WTC11 (cell line): ENCODE measurements at places on chromosomes 16 and 17. TPM values are rescaled to one million over a fixed set of nuclear protein-coding genes. Genes with fewer than 3 reads are reported as not detected.

PRR15L gene
- total RNA-seq = 0.59 to 1.1 TPM (median 1.1 TPM) in 3 replicates

C17orf67 gene
- total RNA-seq = 3.0 to 3.4 TPM (median 3.3 TPM) in 3 replicates

DNA sequence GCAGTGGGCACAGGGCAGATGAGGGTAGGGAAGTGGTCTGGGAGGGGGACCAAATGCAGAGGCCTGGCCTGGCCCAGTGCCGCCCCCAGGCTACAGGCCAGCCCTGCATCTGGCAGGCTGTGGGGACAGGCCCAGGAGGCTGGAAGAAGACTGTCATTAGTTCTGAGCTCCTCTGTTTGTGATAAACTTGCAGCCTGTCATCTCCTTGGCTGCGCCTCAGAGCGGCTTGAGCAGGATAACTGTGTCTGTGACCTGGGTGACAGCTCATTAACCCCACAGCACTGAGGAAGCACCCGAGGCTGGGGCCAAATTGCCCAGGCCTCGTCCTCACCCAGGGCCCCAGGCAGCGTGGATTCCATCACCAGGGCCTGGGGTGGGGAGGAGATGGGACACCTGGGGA is 23.9 kb downstream of the ABCC3 start:
- peaks cover 16% of the 10 kb centered on the region for H3K4me1 ChIP-seq
- DNase-seq = no peak
- H3K27ac ChIP-seq = no peak overlapping the region
- no peak overlapping the region for H3K4me3 ChIP-seq
- H3K36me3 ChIP-seq = no peaks in the 10 kb centered on the region

GRCh38 chr17:50710025-50710424 is 2.3 kb upstream of the ANKRD40 start:
- H3K4me1 ChIP-seq = peaks cover 29% of the 10 kb centered on the region
- H3K27ac ChIP-seq = peak overlapping the region; percentile 43
- DNase-seq = no peak
- no peak overlapping the region for H3K4me3 ChIP-seq
- H3K36me3 ChIP-seq = peaks cover 4% of the 10 kb centered on the region; the same call in 1 of the 2 replicates
- H3K27me3 ChIP-seq = no peaks in the 10 kb centered on the region

DNA sequence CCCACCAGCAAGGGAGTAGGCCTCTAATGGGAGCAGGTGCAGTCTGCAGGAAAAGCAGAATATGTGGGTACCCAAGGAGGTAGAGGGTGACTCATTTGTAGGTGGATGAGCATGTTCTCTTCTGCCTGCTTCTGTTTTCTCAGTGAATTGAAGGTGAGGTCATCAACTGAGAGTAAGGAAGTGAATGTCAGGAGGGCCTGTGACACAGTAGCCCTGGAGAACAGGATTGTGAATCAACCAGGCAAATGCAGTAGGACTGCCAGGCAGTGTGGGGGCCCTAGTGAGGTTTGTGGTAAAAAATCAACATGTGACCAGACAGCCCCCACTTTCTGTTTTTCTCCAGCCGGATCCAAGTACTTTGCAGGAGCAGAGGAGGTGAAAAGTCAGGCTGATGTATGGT is 150.5 kb upstream of the SOX9 start:
- no peak for DNase-seq
- H3K27ac ChIP-seq = no peak overlapping the region
- H3K4me3 ChIP-seq = no peak overlapping the region

- peaks cover 45% of the 10 kb centered on the region for H3K36me3 ChIP-seq
- peaks cover 14% of the 10 kb centered on the region for H3K4me1 ChIP-seq
- 0 out of 2 replicates have a peak overlapping the region, but pooled peaks have one; percentile 22 for H3K27ac ChIP-seq
- no peak for DNase-seq
Measured at GRCh38 chr17:78425429-78425828, 47.0 kb downstream of the PGS1 start.

GRCh38 chr16:25052530-25052929 is 37.4 kb upstream of the ARHGAP17 start:
- peaks cover 15% of the 10 kb centered on the region for H3K4me1 ChIP-seq
- no peak overlapping the region for H3K4me3 ChIP-seq
- H3K36me3 ChIP-seq = no peaks in the 10 kb centered on the region
- DNase-seq = no peak
